ENCODE measurements at places on chromosomes 11 and 22.
A peak's percentile ranks its signal among the peaks of the same experiment; 100 is the strongest.

- DNase-seq: no peak
Observed at GRCh38 chr22:17787716-17788330, 13.6 kb upstream of the BID start.

DNA sequence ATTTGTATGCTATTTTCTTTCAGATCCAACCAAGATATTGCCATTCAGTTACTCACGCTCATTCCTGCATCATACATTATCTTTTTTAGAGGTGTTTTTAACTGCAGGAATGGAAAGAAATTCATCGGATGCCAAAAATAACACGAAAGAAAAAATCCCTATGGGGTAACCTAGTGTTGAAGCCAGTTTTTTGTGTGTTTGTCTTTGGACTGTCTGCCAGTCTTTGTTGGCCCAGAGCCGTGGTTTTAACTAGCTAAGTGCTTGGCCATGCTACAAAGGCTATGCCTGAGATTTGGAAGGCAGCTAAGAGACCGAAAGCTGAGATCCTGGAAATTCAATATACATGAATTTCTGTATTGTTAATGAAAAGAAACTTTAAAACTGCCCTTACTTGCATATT lies 309.8 kb upstream of the CNTN5 start:
- no peak for DNase-seq

GRCh38 chr22:45435544-45436139 lies 22.1 kb downstream of the RIBC2 start:
- DNase-seq: peak; percentile 77

GRCh38 chr22:39610246-39610645 lies 39.7 kb downstream of the CACNA1I start:
- DNase-seq: no peak

GRCh38 chr11:32706985-32707741 lies 87.3 kb downstream of the CCDC73 start:
- DNase-seq: no peak

- no peak for DNase-seq
Observed at GRCh38 chr11:8814923-8815240, 96.1 kb upstream of the AKIP1 start.

- DNase-seq: peak; percentile 36
Observed at GRCh38 chr22:38570779-38571364, 889 bp upstream of the DMC1 start.

- DNase-seq: no peak
Observed at GRCh38 chr11:36508743-36509142, 1.3 kb downstream of the TRAF6 start.

- DNase-seq: no peak
Observed at GRCh38 chr11:86978756-86979608, 23.8 kb upstream of the FZD4 start.

DNA sequence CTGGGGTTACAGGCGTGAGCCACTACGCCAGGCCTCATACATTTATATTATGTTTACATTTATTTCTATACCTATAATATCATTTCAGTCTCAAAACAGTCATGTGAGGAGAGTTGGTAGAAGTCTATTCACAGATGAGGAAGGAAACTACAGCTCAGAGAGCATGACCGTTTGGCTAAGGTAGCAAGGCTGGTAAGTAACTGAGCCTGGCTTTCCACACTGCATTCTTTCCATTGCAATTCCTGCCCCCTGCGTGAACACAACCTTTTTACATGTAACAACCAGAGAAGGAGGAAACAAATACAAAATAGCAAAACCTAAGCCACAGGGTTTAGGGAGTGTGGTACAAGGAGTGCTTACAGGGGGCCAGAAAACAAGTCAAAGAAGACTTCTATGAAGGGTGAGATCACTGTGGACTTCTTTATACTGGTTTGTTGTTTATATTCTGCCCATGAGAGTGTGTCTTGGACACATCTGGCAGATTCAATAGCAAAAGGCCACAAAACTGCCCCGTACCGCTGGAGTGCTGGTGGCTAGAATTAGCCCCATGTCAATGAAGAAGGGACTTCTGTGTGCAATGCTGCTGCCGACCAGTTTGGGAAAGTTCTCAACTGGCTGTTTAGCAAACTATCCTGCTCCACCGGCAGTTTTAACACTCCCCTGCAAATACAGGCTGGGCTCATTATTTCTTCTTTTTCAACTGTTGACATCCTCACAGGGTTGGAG lies 19.0 kb downstream of the MICAL3 start:
- DNase-seq: no peak

GRCh38 chr22:18148293-18148965 lies 1.5 kb upstream of the USP18 start:
- no peak for DNase-seq

DNA sequence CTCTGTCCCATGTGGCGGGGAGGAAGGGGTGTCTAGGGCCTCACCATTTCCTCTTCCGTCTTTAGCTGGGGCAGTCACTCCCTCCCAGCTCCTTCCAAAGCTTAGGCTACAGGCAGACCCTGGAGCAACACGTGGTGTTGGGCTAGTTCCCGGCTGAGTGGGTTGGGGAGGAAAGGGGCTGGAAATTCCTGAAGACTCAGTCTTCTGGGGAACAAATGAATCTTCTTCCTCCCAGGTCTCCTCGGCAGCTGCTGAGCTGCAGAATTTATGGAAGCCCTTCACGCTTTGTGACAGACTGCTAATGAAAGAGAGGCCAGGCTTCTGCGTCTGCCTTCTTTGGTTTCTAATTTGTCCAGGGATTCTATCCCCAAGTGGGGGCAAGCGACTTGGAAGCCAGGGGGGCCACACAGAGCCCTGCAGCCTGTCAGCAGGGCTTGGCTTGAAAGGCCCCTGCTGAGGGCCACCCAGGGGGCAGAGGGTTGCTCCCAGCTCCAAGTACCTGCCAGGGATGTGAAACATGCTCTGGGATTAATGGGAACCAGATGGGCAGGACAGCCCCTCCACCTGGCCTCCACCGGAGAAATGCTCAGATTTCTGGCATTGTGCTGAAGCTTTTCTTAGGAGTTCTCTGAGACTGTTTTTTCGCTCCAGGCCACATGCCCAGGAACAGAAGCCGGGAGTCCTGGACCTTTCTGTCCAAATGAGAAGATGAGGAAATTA lies 123.1 kb downstream of the PKNOX2 start:
- DNase-seq: no peak

- DNase-seq: no peak
Observed at GRCh38 chr11:33545931-33546330, 154.7 kb downstream of the C11orf91 start.

DNA sequence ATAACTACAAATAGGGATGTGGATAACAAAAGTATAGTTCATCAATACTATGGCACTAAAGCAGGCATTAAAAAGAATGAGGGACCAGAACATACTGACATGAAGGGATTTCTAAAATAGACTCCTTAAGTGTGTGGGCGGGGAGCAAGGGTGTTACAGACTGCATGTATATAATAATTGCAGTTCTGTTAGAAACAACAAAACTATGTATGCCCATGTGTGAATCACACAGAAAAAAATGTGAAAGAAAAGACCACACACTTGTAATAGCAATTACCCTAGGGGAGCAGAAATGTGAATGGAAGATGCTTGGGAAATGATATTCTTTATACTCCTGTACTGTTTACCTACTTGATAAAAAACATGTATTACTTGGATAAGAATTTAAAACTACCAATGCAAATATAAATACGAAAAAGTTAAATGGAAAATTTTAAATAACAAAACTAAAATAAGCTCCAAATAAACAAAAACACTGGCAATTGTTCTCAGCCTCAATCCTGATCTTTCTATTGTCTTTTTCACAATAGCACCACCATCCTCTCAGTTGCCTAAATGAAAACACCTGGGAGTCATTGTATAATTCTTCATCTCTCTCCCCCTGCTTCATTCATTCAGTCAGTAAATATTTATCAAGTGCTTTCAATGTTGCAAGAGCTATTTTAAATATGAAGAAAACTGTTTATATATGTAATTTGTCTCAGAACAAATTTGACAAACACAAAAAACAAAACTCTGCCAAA lies 129.8 kb downstream of the FCHSD2 start:
- no peak for DNase-seq

DNA sequence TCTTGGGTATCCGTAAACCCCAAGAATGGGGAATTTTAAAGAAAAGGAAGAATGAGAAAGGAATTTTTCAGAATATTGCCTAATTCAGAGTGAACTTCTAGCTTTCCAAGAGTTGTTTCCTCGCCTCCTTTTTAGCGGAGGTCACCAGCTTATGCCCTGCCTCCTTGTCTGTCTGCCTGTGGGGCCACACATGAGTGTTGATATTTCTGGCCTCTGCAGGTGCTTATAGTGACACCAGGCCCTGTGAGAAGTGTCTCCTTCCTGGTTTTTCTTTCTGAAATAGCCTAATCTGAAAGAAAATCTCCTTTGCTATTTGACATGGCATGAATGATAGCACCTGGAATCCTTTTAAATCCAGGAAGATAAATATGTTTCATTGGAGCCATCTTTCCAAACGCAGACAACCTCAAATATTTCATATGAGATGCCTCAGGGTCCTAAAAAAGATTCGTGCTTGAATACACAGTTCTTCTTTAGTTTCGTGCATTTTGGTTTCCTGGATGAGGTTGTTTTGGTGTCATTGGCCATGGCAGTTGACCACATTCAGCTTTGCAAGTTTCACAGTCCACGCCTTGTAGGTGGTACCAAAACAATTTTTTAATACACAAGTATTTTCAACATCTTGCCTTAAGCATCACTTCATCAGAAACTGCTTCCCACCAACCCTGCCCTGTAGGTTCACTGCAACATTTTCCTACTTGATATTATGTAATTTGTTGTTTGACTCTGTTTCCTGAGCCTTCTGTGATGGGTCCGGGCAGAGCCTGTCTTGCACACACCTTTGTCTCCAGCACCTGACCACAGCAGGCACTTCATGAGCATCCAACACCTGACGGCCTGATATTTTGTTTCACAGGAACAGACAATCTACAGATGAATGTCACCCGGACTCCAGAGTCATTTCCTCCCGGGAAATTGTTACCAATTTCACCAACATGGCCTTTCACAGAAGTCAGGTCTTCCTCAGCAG lies 159.4 kb downstream of the C11orf91 start:
- DNase-seq: no peak

GRCh38 chr22:36015811-36016529 lies 12.7 kb downstream of the RBFOX2 start:
- DNase-seq: no peak

DNA sequence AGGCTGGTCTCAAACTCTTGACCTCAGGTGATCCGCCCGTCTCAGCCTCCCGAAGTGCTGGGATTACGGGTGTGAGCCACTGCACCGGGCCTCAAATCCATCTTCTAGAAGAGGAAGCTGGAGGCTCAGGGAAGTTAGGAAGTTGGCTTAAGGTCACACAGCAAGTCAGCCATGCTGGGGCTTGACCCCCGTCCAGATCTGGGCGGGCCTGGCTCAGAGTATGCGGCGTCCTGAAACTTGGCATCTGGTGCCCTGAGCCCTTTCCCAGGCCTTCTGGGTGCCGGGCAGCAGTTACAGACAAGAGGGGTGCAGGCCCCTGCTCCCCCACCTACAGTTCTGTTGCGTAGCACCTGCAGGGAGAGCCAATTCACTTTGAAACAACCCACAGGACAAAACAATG lies 11.2 kb downstream of the MPPED1 start:
- no peak for DNase-seq

DNA sequence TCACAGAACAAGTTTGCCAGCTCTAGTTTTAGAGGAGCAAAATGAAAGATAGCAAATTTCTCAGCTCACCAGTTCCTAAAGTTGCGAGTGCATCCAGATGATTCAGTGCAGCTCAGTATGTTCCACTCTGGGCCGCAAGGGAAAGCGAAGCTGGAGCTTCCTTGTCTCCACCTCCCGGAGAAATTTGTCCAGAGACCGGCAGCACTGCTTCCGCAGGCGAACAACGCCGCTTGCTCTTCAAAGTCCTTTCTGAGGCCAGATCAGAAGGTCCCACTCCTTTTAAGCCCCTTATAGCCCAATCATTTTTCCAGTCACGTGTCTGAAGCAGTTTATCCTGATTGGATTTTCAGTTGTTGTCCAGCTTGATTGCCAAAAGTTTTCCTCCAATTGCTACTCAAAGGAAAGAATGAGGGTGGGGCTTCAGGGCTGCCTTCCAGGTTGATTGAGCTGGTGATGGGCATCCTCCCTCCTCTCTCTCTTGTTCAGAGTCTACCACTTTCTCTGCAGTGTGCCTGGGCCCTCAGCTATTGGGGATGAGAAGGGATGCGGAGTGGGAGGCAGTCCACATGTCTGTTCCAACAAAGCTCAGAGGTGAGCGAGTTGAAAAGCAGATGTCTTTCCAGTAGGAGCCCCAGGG lies at the start of gene ZNF280A:
Gene ZNF280A (minus strand): TSS at position 251 of the 637 bp plus-strand sequence. CDS start 4,640 bp downstream, outside the sequence.
- DNase-seq: no peak

DNA sequence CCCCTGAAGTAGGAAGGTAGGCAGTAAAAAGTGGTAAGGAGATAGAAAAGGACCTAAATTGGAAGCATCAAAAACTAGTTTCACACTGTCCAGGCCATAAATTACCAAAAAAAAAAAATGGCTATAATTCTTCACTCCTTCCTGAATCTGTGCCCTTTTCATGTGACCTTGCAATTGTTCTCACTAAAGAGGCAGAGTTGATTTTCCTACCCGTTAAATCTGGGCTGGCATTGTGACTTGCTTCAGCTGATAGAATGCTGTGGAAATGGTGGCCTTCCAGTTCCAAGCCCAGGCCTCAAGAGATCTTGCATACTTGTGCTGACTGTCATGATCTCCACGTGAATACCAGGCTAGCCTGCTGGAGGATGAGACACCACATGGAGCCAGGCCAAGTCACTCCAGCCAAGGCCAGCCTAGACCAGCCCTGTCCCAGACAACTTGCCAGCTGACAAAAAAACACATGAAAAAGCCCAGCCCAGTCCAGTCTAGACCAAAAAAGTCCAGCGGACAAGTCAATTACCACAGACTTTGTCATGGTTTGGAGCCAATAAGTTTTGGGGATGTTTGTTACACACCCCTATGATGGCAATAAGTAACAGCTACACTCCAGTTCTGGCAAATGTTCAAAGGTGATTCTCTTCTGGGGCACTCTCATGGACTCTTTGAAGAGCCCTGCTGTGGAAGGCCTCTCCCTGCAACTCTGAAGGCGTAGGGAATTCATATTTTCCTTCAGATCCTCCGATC lies 51.4 kb upstream of the NUP50 start:
- DNase-seq: no peak

DNA sequence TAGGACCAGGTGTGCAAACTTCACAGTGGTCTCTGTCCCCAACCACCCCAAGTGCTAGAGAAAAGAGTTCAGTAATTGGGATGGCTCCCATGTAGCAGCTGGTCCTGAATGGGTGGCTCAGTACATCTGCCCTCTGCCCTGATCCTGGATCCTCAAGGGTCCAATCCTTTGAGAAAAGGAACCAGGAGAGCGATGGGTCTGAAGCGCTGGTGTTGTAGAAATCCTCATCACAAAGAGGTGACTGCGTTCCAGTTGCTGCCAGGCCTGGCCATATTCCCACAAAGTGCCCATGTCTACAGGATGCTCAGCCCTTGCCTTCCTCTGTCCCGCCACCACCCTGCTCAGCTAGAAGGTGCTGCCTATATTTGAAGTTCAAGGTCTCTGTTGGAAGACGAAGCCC lies 6.2 kb upstream of the C22orf39 start:
- no peak for DNase-seq

GRCh38 chr11:3030289-3031070 lies 26.7 kb downstream of the CARS1 start:
- DNase-seq: no peak

Data from activated naive CD4-positive, alpha-beta T cell treated with anti-CD3 and anti-CD28 coated beads, Interleukin-2, amount 50 U/mL, for 16 hours (primary cell).